ENCODE measurements at places on chromosomes 5 and 9. TPM values are rescaled to one million over a fixed set of nuclear protein-coding genes. Genes with fewer than 3 reads are reported as not detected.
A peak's percentile ranks its signal among the peaks of the same experiment; 100 is the strongest.

EIF4E1B gene
- not detected for total RNA-seq

ADAMTSL2 gene
- 5.5 TPM for total RNA-seq

GRCh38 chr9:80843028-80843427, 846.3 kb downstream of the TLE1 start:
- no peaks in the 10 kb centered on the region for H3K36me3 ChIP-seq
- no peaks in the 10 kb centered on the region for H3K27me3 ChIP-seq
- H3K4me1 ChIP-seq, result no peaks in the 10 kb centered on the region
- DNase-seq, result no peak
- no peak overlapping the region for H3K4me3 ChIP-seq
- H3K27ac ChIP-seq, result no peak overlapping the region

- no peak overlapping the region for H3K4me3 ChIP-seq
- H3K4me1 ChIP-seq, result peaks cover 17% of the 10 kb centered on the region
- H3K27me3 ChIP-seq, result no peaks in the 10 kb centered on the region
- DNase-seq, result no peak
- peak overlapping the region; percentile 25 for H3K27ac ChIP-seq
- H3K36me3 ChIP-seq, result no peaks in the 10 kb centered on the region
Observed at GRCh38 chr5:119328753-119329602, 26.8 kb upstream of the TNFAIP8 start.

SPATA31E1 gene
- total RNA-seq, result not detected

- peaks cover 42% of the 10 kb centered on the region for H3K4me1 ChIP-seq
- no peak for DNase-seq
- no peaks in the 10 kb centered on the region for H3K27me3 ChIP-seq
- H3K27ac ChIP-seq, result no peak overlapping the region
Observed at GRCh38 chr9:84822589-84823233, 153.2 kb downstream of the NTRK2 start.

DNA sequence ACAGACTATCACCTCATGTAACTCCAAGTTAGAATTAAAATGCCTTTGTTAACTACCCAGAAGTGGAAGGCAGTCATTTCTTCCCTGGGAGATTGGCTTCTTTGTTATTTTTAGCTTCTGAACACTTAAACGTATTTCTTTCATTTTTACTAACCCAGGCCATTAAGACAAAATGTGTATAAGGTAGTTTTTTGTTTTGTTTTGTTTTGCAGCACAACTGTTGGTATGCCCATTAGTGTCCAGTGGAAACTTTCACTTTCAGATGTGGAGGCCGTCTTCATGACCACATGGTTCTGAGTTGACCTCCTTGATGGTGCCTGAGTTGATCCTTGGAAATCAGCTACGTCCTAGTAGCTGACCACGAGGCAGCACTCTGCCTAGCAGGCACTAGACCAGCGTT, 264.6 kb upstream of the ZNF608 start:
- no peaks in the 10 kb centered on the region for H3K36me3 ChIP-seq
- DNase-seq, result no peak
- no peak overlapping the region for H3K4me3 ChIP-seq
- H3K4me1 ChIP-seq, result no peaks in the 10 kb centered on the region

- no peaks in the 10 kb centered on the region for H3K27me3 ChIP-seq
- H3K27ac ChIP-seq, result no peak overlapping the region
- DNase-seq, result no peak
- no peaks in the 10 kb centered on the region for H3K4me1 ChIP-seq
- no peak overlapping the region for H3K4me3 ChIP-seq
Observed at GRCh38 chr5:29367176-29367833, 1826.2 kb upstream of the CDH6 start.

CEL gene
- 5.3 TPM for total RNA-seq

CFAP90 gene
- total RNA-seq, result not detected

SCGB3A2 gene
- not detected for total RNA-seq

DNA sequence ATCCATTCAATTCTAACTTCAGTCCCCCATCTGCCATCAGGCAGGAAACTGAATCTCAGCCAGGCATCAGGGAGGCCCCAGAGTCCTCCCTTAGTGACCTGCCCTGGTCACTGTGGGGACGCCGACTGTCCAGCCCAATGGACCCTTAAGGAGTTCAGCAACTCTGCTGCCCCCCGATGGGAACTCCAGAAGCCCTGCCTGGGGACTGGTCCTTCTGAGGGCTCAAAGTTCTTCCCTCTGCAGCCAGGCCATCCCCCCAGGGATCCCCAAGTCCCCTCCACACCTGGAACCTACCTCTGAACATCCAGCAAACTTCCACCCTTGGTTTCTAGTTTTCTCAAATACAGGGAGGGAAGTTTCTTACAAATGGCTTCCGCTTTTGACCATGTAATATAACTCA, 76.8 kb downstream of the UBE2QL1 start:
- H3K36me3 ChIP-seq, result no peaks in the 10 kb centered on the region
- H3K4me3 ChIP-seq, result no peak overlapping the region
- no peak for DNase-seq

DNA sequence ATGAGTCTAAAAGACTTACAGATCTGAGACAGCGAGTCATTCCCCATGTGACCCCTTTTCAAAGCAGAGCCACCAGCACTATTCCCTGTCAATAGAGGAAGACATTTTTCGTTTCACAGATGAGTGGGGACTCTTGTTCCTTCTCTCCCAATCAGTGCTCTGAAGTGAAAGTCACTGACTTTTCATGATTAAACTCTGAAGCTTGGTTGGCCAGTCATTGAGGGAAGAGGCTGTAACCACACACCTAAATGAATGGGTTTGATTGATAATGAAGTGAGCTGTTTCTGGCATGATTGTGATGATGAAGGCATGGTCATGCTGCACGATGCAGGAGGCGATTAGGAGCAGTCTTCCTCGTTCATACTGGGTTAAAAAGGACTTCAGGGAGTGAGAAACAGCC, 171.9 kb downstream of the ZNF462 start:
- H3K27me3 ChIP-seq, result no peaks in the 10 kb centered on the region
- no peak overlapping the region for H3K27ac ChIP-seq
- no peak for DNase-seq
- H3K4me3 ChIP-seq, result no peak overlapping the region
- no peaks in the 10 kb centered on the region for H3K4me1 ChIP-seq

GRCh38 chr5:102834438-102834964, 79.4 kb downstream of the PAM start:
- no peaks in the 10 kb centered on the region for H3K27me3 ChIP-seq
- peaks cover 16% of the 10 kb centered on the region for H3K4me1 ChIP-seq
- DNase-seq, result no peak
- no peaks in the 10 kb centered on the region for H3K36me3 ChIP-seq

- H3K4me3 ChIP-seq, result no peak overlapping the region
- peaks cover 3% of the 10 kb centered on the region for H3K4me1 ChIP-seq
- no peaks in the 10 kb centered on the region for H3K27me3 ChIP-seq
- H3K27ac ChIP-seq, result no peak overlapping the region
- no peak for DNase-seq
- no peaks in the 10 kb centered on the region for H3K36me3 ChIP-seq
Observed at GRCh38 chr9:3916984-3917383, 382.9 kb downstream of the GLIS3 start.

DNA sequence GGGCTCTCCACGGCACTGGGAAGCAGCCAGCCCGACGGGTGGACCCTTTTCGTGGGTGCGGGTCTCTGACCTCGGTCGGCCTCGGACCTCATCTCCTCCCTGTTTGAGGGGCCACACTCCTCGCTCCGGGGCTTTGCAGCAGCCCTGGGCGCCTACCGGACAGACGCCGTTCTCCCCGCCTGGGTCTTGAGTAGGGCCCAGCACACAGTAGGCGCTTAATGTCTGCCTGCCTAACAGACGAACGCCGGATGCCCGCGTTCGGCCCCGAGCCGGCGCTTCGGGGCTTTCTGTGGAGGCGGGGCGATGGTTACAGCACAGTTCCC, 842 bp upstream of the GTF3C5 start:
- DNase-seq, result no peak
- peak overlapping the region; percentile 95 for H3K27ac ChIP-seq
- H3K27me3 ChIP-seq, result no peaks in the 10 kb centered on the region
- H3K36me3 ChIP-seq, result no peaks in the 10 kb centered on the region
- peak overlapping the region; percentile 99 for H3K4me3 ChIP-seq

DNA sequence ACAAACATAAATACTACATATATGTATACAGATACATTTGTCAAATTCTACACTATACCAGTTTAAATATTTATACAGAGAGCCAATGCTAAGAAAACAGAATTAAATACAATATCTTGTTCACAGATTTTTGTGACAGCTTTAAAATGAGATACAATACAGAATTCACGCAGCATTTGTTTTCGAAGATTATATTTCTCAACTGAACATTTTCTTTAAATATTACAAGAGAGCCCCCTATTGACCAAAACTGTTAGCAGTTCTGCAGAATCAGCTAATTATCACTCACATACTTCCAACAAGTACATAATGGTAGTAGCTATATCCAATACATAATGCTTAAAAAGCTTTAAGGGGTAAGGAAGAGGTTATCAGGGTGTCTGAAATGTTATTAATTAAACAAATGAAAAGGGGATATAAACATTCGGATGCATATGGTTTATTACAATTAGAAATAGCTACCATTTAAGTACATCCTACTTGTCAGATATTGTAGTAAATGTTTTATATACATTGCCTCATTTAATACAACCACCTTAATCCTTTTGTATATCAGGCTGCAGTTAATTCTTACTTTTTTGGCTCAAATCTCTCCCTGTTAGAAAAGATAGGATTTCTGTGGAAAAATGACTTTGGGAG, 31.7 kb downstream of the ZDHHC21 start:
- H3K4me1 ChIP-seq, result no peaks in the 10 kb centered on the region
- H3K36me3 ChIP-seq, result peaks cover 8% of the 10 kb centered on the region
- no peak overlapping the region for H3K4me3 ChIP-seq
- no peak overlapping the region for H3K27ac ChIP-seq
- no peak for DNase-seq
- no peaks in the 10 kb centered on the region for H3K27me3 ChIP-seq

NRARP gene
- 16.9 TPM for total RNA-seq

DNA sequence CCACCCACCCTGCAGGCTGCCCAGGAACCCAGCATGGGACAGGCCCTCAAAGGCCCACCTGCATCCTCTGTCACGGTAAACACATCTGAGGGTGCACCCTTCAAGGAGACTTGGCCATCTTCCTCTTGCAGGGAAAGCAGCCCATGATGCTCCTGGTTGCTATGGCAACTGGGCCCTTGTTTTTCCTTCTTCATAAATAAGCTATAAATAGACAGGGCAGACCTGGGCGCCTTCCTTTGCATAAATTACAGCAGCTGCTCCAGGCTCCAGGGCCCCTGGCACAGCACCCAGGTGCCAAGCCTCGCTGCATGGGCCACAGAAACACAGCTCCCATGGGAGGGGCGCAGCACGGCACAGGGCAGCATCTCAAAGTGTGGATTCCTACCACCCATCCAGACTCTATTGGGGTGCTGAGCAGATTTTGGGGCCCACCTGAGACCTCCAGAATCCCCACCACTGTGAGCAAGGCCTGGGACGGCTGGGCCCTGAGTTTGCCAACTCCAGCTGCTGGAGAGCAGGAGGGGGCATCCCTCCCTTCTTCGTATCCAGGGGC, 5.8 kb upstream of the PSMB7 start:
- no peak for DNase-seq
- no peak overlapping the region for H3K27ac ChIP-seq
- no peaks in the 10 kb centered on the region for H3K4me1 ChIP-seq
- no peaks in the 10 kb centered on the region for H3K27me3 ChIP-seq
- no peak overlapping the region for H3K4me3 ChIP-seq

DNA sequence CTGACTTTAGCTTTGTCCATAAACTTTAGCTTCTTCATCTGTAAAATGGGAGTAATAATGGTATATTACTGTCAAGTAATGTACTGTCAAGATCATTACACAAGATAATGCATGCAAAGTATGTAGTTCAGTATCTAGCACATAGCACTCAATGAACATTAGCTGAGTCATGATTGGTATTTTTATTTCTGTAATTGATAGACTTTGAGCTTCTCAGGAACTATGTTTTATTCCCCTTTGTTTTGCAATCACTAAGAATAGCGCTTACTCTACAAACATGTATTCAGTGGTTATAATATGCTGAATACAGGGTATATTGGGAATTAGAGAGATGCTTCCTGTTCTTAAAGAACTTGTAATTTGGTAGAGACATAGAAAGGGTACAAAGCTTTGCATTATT, 142.3 kb upstream of the KLF9 start:
- H3K36me3 ChIP-seq, result no peaks in the 10 kb centered on the region
- peaks cover 31% of the 10 kb centered on the region for H3K4me1 ChIP-seq

GRCh38 chr9:15510789-15511575, at the start of gene PSIP1:
Gene PSIP1 (minus strand): TSS chr9:15510970. CDS start chr9:15510188, 782 bp downstream.
- no peaks in the 10 kb centered on the region for H3K27me3 ChIP-seq
- peak; percentile 8 for DNase-seq
- peak within 1 kb of the TSS; percentile 90 for H3K4me3 ChIP-seq
- peaks cover 32% of the 10 kb centered on the region for H3K4me1 ChIP-seq

- no peak overlapping the region for H3K4me3 ChIP-seq
- peaks cover 6% of the 10 kb centered on the region for H3K4me1 ChIP-seq
- H3K36me3 ChIP-seq, result no peaks in the 10 kb centered on the region
- no peaks in the 10 kb centered on the region for H3K27me3 ChIP-seq
- DNase-seq, result no peak
Observed at GRCh38 chr9:34451545-34451944, 6.8 kb downstream of the FAM219A start.

DNA sequence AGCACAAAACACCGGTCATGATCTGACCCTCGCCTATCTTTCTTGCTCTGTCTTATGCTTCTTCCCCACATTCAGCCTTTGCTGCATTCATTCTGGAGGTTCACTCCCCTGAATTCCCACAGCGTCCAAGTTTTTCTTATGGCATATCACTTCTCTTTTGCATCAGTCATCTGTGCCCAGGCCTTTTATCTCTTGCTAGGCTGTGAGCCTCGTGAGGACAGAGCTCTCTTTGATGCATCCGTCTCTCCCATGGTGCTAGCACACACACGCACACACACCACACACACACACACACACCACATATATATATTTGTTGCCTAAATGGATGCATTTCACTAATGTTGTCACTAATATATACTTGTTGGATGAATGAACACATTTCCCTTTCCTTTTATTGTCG, 45.8 kb upstream of the ATG10 start:
- no peak for DNase-seq
- no peaks in the 10 kb centered on the region for H3K27me3 ChIP-seq
- H3K36me3 ChIP-seq, result no peaks in the 10 kb centered on the region

- H3K4me3 ChIP-seq, result no peak overlapping the region
- peak overlapping the region; percentile 64 for H3K27ac ChIP-seq
- peaks cover 75% of the 10 kb centered on the region for H3K4me1 ChIP-seq
- no peaks in the 10 kb centered on the region for H3K27me3 ChIP-seq
- no peak for DNase-seq
Observed at GRCh38 chr5:43636076-43636475, 33.1 kb downstream of the NNT start.

Measured in thoracic aorta (tissue), 2 donors.